ENCODE measurements at places on chromosomes 1 and 21. TPM values are rescaled to one million over a fixed set of nuclear protein-coding genes. Genes with fewer than 3 reads are reported as not detected.

DNA sequence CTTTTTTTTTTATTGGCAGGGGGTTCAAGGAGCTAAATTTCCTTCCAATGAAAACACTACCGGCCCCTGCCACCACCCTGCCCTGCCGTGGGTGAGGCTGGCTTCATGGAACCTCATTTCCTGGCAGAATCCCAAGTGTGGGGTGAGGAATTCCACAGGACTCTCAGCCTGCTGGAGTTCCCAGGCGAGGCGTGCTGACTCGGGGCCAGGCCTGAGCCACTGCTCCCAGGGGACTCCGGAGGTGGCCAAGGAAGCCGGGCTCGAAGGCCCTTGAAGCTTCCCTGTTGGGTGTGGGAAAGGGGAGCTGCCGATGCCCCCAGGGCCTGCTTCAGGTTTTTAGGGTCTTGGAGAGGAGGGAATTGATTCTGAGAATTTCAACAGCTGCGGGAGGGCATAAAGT, 95.3 kb upstream of the ACTRT2 start:
- no peak for DNase-seq

TRABD2B gene
- total RNA-seq, result not detected

IL20 gene
- not detected for total RNA-seq

GRCh38 chr21:43925609-43926008, 60.6 kb downstream of the AGPAT3 start:
- DNase-seq, result no peak

OR2T35 gene
- total RNA-seq, result not detected

Measured in activated CD4-positive, alpha-beta T cell treated with anti-CD3 and anti-CD28 coated beads, Interleukin-2, amount 10 ng/mL, durations not matched to agents 24 days and 14 days (primary cell).